Foreskin fibroblast (primary cell): ENCODE measurements at places on chromosomes 4 and X.
A peak's percentile ranks its signal among the peaks of the same experiment; 100 is the strongest.

- DNase-seq = no peak
Observed at GRCh38 chr4:16597845-16598596, 300.4 kb downstream of the LDB2 start.

GRCh38 chrX:124455966-124456365 is 109.6 kb downstream of the SH2D1A start:
- no peak for DNase-seq

DNA sequence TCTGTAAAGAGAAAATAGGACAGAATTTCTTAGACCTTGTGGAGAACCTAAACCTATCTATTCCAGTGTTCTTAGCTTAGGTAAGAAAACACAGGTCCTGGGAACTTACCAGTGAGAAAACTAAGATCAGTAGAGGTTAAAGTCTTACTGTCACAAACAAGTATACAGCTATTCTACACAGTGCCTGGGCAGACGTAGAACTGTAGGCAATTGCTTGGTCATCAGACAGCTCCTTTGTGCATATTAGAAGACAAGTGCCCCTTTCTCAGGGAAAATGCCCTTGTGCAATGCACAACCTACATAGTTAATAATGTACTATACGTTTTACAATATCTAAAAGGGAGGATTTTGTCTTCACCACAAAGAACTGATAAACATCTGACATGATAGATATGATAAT is 86.6 kb upstream of the JADE1 start:
- no peak for DNase-seq

GRCh38 chr4:8641931-8642650 is 49.5 kb downstream of the CPZ start:
- no peak for DNase-seq

- DNase-seq = no peak
Observed at GRCh38 chrX:4710618-4711433, 997.4 kb upstream of the PRKX start.

- no peak for DNase-seq
Observed at GRCh38 chr4:72094059-72094797, 62.4 kb downstream of the NPFFR2 start.

- no peak for DNase-seq
Observed at GRCh38 chr4:15173251-15173650, 171.0 kb downstream of the CPEB2 start.

- DNase-seq = no peak
Observed at GRCh38 chrX:134573683-134574035, 84.6 kb downstream of the PLAC1 start.

DNA sequence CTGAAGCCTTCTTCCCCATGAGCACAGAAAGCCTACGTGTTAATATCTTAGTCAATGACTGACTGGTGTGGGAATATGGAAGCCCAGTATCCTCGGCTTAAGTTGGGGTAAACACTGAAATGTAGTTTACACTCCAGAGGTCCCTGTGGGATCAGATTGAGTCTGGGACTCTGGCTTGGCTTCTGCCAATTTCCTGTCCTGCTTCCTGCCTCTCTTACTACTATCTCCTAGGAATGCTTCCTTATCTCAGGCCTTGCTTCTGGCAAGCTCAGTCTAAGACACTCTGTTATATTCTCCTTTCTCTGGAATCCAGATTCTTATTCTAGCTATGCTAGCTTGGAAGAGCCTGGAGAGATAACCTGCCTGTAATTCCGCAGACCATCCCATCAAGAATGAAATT is 174.0 kb upstream of the LDB2 start:
- DNase-seq = no peak

GRCh38 chr4:8260656-8261111 is 8.9 kb upstream of the HTRA3 start:
- peak; percentile 87 for DNase-seq

- DNase-seq = no peak
Observed at GRCh38 chr4:38529189-38530115, 134.5 kb upstream of the KLF3 start.

GRCh38 chr4:118345813-118346212 is 7.0 kb downstream of the PRSS12 start:
- peak; percentile 42 for DNase-seq

- DNase-seq = no peak
Observed at GRCh38 chr4:26762650-26763049, 98.0 kb upstream of the STIM2 start.

DNA sequence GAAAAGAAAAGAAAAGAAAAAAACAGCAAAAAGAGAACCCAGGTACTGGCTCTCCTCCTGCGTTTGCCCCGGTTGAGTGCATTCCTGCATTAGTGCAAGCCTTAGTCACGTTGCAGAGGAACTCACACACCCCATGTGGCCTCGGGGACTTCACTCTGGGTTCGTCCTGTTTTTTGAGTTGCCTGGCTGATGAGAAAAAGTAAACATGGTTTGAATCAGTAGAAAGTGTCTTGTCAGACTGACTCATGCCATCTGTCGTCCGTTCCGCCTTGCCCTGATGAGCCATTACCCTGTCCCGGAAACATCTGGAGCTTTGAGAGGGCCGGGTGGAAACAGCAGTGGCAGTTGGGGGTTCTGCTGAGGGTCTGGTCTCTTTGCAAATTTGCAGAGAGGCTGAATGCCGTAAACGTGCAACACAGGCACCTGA is 16.3 kb downstream of the CD99 start:
- peak; percentile 95 for DNase-seq

GRCh38 chr4:82776925-82777542 is 21.6 kb downstream of the SCD5 start:
- DNase-seq = peak; percentile 66

- DNase-seq = no peak
Observed at GRCh38 chr4:181670506-181670905, 572.7 kb upstream of the TENM3 start.

DNA sequence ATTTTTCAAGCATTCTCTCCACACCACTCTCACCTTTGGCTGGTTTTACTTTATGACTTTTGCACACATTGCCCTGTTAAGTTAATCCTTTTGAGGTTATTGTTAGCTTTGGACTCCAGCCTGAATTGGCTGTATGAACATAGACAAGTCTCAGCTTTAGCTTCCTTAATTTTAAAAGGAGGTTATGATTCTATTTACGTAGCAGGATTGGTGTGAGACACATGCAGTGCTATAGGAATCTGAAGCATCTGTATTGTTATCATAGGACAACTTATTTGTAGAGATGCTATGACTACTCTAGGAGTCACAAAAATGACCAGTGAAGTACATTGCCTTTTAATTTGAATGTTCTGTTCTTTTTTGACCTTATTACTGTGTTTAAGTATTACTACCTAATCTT is 15.7 kb downstream of the PGAM4 start:
- peak; percentile 26 for DNase-seq

- no peak for DNase-seq
Observed at GRCh38 chrX:41522081-41522480, 74.9 kb downstream of the NYX start.

DNA sequence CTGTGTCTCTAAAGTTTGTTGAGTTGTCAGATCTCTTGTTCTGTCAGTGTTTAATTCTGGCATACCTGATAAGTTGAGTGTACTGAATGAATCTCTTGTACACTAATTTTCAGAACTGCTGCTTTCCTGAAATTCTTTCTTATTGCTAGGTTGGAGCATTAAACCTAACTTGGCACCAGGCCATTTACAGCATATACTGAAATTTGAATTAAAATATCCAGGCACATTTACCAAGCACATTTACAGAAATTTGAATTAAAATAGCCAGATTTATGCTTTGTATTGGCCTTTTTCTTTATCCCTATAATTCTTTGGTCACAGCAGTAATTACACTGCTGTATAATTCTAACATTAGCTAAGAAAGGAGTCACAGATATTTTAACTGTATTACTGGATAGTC is 8.9 kb downstream of the TMEM33 start:
- no peak for DNase-seq

DNA sequence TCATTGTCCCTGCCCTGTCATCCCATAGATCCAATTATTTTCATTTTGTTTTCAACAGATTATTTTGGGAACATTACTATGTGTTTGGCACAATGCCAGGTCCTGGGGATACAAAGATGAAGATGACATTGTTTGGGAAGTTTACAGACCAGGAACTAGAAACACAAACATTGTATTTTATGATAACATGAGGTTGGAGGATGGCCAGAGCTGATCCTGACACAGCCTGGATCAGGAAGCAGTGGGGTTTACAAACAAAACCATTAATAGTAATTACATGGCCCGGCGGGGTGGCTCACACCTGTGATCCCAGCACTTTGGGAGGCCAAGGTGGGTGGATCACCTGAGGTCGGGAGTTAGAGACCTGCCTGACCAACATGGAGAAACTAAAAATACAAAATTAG is 29.9 kb downstream of the CLRN2 start:
- no peak for DNase-seq

DNA sequence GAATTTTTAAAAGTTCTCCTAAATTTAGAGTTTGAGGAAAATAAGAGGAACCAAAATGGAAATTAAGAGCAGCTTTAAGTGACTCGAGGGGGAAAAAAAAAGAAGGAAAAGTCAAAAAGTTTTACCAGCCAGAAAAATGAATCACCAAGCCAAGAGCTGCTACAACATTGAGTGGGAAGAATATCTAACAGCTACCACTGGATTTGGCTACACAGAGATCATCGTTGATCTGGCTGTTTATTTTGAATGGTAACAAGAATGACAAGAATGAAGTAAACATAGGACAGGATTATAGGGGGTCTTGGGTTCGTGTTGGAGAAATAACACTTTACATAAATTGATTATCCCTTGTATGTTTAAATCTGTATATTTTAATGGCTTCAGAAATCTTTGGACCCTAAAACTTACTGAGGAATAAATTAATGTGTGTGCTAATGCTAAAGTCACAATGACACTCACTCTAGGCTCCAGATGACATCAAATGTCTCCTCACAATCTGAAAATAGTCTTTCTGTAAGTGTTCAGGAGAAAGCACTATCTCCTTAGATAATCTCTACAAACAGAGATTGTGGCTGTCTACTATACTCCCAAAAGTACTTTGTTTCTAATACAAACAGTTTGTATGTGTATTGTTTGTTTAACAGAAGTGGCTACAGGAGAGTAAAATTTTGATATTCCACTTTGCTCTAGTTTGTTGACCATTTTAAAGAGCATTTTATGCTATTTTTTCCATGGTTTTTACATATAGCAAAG is 3.1 kb upstream of the CSN3 start:
- no peak for DNase-seq

GRCh38 chrX:152915541-152916241 is 17.8 kb downstream of the ZNF185 start:
- peak; percentile 52 for DNase-seq

GRCh38 chr4:121988950-121989349 is 37.1 kb upstream of the TRPC3 start:
- DNase-seq = no peak

- DNase-seq = peak; percentile 19
Observed at GRCh38 chr4:23931489-23931830, 41.6 kb upstream of the PPARGC1A start.

DNA sequence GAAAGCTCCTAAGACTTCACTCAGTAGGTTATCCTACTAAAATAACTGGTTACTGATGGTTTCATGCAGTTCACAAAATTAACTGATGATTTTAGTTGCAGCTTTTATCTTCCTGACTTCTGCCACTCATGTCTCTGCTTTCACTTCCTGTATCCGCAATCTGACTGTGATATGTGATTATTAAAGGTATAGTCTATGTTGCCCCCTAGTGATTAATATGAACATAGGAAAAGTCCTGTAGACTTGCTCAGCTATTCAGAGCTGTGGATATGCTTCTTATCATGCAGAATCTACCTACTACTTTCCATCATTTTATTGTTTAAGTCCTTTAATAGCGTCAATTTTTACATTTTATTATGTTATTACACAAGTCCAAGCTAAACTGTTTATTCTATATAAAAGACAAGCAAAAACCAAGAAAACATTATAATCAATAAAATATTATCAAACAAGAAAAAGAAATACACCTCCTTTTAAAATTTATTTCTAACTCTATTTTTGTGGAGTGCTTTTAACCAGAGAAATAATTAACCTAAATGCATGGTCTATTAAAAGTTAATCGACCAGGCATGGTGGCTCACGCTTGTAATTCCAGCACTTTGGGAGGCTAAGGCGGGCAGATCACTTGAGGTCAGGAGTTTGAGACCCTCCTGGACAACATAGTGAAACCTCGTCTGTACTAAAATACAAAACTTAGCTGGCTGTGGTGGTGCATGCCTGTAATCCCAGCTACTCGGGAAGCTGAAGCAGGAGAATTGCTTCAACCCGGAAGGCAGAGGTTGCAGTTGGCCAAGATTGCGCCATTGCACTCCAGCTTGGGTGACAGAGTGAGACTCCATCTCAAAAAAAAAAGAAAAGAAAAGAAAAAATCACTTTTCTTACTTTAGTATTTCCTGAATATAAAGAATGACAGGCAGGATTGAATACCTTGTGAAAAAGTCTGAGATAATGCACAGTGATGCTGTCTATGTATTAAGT is 40.4 kb upstream of the TLR2 start:
- DNase-seq = peak; percentile 46

DNA sequence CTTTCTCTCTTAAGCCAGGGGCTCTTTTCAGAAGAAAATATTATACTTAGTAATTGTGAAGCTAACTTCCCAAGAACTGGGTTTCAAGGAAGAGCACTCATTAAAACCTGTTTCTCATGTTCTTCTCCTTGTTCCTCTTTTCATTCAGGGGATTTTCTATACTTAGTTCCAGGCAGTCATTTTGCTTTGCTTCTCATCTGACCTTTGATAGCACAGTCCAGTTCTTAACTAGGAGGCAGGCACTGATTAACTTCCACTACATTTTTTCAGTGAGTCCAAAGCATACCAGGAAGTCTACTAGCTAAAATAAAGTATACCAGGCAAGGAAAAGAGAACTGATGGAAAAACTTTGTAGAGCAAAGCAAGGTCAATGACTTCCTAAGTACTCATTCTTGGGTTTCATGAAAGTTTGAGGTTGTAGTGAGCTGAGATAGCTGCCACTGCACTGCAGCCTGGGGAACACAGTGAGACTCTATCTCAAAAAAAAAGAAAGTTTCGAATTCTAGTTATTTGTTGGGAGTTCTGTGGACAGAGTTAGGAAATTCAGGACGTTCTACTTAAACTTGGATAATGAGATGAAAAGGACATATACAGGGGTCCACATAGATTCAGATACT is 190.1 kb upstream of the HS3ST1 start:
- DNase-seq = no peak

DNA sequence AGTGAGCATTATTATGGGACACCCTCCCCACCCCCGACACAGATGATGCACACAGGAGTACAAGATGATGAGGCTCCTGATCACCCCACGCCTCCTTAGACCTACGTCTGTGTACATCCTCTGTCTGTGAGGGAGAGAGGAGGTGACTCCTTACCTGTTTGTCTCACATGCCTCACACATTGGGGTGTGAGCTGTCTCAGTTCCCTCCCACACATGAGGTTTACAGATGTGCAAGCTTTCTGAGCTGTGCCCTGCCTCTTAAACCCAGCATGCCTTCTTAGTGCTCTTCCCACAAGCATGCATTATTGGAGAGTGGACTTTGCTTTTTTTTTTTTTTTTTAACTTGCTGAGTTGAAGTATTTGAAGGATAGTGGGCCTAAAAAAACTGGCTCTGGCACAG is 76.7 kb downstream of the CLCN5 start:
- no peak for DNase-seq

GRCh38 chr4:31341601-31342359 is 621.6 kb downstream of the PCDH7 start:
- DNase-seq = no peak

GRCh38 chrX:135535077-135535940 is 14.8 kb downstream of the INTS6L start:
- no peak for DNase-seq
